SHP77 treated with DMSO at 0.1 percent for 48 hours (cell line): ENCODE measurements at places on chromosomes 5 and 9.
A peak's percentile ranks its signal among the peaks of the same experiment; 100 is the strongest.

DNA sequence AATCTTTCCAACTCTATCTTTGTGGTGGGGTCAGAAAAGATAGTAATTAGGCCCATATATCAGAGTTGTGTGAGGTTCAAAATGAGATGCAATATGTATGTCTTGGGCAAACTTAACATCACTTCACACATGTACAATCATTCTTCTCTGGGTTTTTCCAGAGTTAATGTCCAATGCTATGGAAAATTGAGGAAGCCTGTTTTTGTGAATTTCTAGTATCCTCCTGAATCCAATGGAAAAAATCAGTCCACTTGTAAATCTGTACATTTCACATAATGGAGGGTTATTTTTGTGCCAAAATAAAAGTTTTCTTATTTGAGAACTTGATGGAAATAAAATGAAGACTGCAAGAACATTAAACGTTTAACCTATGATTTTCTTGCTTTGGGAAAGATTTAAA lies 155.6 kb upstream of the SEMA6A start:
- no peak for DNase-seq

GRCh38 chr5:168159425-168159824 lies 132.0 kb upstream of the WWC1 start:
- DNase-seq, result no peak

- no peak for DNase-seq
These were observed 58.5 kb downstream of the SECISBP2 start for GRCh38 chr9:89376741-89377351.

DNA sequence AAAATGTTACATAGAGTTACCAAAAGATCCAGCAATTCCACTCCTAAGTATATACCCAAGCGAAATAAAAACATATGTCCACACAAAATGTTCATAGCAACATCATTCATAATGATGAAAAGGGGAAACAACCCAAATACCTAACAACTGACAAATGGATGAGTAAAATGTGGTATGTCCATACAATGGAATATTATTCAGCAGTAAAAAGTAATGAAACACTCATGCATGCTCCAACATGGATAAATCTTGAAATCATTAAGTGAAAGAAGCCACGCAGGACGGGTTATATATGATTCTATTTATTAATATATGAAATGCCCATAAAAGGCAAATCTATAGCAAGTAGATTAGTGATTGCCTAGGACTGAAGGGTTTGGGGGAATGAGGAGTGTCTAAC lies 6.0 kb downstream of the DENND1A start:
- no peak for DNase-seq

DNA sequence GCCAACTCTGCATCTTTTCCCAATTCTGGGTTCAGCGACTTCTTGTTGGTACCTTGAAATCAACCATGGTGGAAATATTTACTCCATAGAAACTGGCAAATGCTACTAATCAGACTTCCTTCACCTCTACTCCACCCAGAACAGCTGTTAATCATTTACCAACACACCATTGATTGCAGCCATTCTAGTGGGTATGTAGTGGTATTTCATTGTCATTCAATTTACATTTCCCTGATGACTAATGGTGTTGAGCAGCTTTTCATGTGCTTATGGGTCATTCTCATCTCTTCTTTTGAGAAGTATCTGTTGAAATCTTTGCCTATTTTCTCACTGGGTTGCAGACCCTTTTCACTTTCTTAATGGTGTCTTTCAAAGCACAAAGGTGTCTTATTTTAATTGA lies 122.4 kb upstream of the MSX2 start:
- DNase-seq, result no peak

DNA sequence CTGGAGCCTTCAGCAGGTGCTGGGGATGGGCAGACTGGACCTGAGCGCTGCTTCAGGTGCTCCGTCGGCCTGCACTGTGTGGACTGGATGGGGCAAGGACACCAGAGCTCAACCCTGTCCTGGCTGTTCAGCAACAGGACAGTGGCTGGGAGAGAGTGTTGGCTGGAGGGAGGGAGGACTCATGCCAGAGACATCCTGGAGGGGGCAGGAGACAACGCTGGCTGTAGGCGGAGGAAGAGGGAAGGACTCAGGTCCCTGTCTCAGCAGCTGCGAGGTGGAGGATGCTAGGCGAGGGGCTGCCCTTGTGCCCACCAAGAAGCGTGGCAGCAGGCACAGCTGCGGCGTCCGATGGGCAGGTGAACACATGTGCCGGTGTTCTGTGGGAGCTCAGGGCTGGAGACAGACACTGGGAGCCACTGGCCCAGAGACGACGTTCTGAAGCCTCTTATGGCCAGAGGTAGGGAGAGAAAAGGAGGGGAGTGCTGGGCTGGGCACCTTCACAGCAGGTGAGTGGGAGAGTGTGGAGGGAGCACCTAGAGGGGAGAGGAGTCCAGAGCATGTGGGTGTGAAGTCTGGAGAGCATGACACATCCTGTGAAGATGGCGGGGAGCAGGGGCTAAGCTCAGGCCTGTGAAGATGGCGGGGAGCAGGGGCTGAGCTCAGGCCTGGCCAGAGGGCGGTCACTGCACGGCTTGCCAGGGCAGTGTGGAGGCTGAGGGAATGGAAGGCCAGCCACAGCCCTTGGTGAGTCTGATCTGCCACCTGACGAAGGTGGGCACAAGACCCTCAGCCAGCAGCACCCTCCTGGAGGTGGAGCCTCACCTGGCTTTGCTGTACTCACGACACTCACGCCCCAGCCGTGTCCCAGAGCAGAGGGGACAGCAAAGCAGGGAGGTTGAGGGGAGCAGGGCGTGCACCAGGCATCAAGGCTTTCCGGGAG lies 79.1 kb upstream of the FCN1 start:
- no peak for DNase-seq

DNA sequence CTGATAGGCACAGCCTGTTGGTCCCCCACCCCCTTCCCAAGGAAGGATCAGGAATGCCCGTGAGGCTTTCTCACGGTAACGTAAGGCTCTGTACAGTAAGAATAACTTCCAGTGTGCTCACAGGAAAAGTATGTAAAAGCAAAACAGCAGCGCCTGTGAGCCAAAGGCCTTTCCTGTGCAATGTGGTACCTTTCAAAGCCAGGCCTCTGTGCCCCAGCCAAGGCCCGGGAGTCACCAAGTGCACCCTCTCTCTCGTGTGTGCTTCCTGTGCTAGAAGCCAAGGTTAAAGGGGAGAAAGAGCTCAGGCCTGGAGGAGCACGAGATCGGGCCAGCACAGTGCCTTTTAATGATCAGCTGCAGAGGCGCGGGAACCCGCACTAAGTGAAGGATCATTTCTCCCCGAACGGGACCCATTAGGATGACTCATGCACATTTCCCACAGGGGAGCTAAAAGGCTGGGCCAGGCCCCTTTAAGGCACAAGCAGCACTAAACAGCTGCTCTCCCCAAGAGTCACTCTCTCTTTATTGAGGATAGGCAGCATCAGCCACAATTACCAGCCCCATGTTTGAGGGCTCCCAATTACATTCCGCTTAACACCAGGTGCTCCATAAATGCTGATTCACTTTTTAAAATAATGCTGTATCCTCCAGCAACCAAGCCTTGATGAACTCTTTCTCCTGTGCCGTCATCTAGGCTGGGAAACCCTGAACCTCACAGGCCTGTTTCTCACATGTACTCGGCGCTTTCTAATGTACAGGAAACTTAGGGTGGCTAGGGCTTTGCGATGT lies 42.8 kb downstream of the SHB start:
- peak; percentile 6 for DNase-seq

DNA sequence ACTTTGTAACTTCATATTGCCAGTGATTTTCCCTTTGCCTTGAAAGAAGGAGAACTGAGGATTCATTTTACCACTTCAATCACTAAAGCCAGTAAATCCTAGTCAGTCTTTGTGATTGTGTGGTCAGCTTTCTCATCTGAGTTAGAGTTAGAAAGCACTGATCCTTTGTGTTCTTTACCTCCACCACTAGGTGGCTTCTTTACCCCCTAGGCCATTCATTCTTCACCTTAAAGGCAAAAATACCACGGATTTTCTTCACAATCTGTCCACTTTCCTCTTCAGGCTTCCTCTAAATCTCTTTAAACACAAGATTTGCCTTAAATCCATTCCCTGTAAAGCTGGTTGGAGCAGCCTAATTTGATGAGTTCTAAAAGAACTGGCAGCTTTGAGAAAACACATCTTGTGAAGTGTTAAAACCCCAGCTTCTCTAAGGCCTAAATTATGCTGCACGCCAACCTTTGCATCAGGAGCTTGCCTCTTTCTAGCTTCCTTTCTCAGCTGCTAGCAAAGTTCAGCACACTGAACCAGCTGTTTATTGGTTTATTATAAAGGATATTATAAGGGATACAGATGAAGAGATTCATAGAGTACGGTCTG lies 20.4 kb downstream of the BDP1 start:
- DNase-seq, result no peak

GRCh38 chr5:154318691-154319090 lies 127.1 kb upstream of the SAP30L start:
- no peak for DNase-seq

DNA sequence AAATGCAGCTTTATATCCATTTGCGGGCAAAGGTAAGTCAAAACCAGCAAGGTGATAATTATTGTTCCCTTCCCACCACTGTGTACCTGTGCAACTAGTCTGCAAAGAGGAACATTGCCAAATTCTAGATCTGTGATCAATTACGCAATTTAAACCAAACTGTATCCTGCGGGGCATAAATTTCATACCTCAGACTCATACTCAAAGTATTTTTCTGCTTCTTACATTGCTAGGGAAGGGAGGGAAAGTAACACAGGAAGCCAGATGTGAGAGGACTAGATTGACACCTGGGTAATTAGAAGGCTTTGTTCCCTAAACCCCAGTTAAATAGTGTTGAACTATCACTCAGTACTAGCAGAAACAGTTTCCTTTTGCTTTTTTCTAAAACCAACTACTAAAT lies 240.2 kb upstream of the ZNF608 start:
- no peak for DNase-seq

DNA sequence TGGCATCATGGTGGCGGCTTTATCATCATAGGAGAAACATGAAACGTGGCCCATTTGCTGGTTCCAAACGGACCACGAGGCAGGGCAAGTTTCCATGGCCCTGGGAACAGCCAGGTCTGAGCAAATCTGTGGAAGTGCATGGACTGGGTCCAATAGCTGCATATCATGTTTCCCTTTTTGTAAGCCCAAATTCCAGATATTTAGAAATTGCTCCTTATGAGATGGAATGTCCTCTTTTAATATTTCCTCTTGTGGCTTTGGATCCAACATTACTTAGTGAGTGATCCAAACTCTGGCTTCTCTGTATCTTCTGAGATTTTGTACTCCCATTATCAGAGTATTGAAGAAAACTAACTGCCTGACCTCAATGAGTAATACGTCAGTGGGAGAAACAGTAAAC lies 79.8 kb upstream of the FBXL7 start:
- DNase-seq, result no peak

GRCh38 chr9:98331536-98332259 lies 76.2 kb upstream of the TBC1D2 start:
- no peak for DNase-seq

- DNase-seq, result no peak
These were observed 16.6 kb downstream of the ZNF474 start for GRCh38 chr5:122145906-122146305.

- DNase-seq, result peak; percentile 29
These were observed 106.1 kb upstream of the CPEB4 start for GRCh38 chr5:173781816-173782670.

DNA sequence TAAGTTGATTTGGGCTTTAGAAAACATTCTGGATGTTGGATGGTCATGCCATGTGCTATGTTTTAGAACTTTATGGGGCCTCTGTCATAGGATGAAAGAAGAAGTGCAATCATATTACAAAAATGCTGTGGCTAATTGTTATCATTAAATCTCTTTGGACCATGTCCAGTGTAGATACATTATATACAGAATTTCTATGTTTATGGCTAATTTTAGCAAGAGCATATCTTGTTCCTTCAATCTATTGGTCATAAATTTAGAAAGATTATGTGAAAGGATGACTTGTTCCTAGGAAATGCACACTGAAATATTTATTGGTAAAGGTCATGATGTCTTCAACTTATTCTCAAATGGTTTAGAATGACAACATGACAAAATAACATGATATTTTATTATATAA lies 42.4 kb upstream of the ELL2 start:
- no peak for DNase-seq

DNA sequence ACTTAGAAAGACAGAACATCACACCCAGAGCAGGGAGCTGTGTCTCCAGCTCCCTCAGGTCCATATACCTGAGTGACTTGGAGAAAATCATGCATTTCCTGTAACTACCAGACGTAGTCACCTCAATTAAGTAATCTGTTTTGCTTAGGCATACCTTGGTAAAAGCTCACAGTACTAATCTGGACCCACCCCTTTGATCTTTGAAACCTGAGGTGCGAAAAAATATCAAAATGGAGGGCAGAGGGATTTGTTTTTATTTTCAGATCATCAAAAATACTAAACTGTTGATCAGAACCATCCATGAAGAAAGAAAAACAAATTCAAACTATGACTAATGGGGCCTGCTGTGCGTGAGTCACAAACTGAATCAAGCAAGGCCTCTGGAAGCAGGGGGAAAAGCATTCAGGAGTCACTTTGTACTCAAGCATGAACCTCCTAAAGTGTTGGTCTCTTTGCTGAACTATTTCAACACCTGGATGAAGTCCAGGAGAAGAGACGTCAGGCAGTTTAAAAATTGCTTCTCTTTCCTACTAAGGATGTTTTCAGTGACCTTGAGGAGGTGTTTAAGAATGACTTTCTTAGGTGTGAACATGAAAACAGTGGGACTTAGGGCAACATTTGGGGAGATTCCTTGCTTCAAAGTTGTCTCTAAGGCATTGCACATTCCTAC lies 76.3 kb downstream of the MUSK start:
- no peak for DNase-seq

- DNase-seq, result no peak
These were observed 19.8 kb upstream of the SLC9A3 start for GRCh38 chr5:543755-544674.

GRCh38 chr5:44099643-44100042 lies 289.6 kb downstream of the FGF10 start:
- no peak for DNase-seq

- no peak for DNase-seq
These were observed 11.5 kb downstream of the GPR150 start for GRCh38 chr5:95631255-95631958.

DNA sequence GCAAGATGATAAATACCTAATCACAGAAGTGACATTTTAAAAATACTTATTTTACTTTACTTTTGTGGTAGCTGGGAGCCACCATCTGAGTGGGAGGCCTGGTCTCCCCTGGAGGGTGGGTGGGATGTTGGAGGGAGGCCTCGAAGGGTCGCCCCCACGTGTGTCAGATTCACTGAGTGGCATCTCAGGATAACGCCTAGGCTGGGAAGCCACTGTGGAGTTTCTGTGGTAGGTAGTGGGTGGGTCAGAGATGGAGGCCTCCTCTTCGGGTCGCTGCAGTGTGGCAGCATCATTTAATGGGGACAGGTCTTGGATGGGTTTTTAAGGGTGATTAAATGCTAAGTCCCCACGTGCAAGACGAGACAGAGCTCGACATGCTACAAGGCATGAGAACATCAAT lies 1154.8 kb upstream of the CDH18 start:
- no peak for DNase-seq

- no peak for DNase-seq
These were observed 119.6 kb upstream of the TLX3 start for GRCh38 chr5:171189442-171189841.
